ENCODE measurements at places on chromosomes 13 and 19. TPM values are rescaled to one million over a fixed set of nuclear protein-coding genes. Genes with fewer than 3 reads are reported as not detected.

GRCh38 chr13:109192306-109192705, 562.9 kb downstream of the MYO16 start:
- DNase-seq, result no peak
- H3K4me1 ChIP-seq, result no peaks in the 10 kb centered on the region
- H3K36me3 ChIP-seq, result no peaks in the 10 kb centered on the region

GRCh38 chr13:75934889-75935288, 298.8 kb downstream of the LMO7 start:
- H3K4me3 ChIP-seq, result no peak overlapping the region
- H3K27me3 ChIP-seq, result peaks cover 7% of the 10 kb centered on the region
- H3K36me3 ChIP-seq, result no peaks in the 10 kb centered on the region
- H3K4me1 ChIP-seq, result no peaks in the 10 kb centered on the region

- peaks cover 5% of the 10 kb centered on the region for H3K36me3 ChIP-seq
- H3K4me1 ChIP-seq, result peaks cover 2% of the 10 kb centered on the region
- H3K4me3 ChIP-seq, result no peak overlapping the region
- no peak for DNase-seq
- H3K27ac ChIP-seq, result no peak overlapping the region
These were observed 19.4 kb downstream of the DYRK1B start for GRCh38 chr19:39814595-39814994.

DNA sequence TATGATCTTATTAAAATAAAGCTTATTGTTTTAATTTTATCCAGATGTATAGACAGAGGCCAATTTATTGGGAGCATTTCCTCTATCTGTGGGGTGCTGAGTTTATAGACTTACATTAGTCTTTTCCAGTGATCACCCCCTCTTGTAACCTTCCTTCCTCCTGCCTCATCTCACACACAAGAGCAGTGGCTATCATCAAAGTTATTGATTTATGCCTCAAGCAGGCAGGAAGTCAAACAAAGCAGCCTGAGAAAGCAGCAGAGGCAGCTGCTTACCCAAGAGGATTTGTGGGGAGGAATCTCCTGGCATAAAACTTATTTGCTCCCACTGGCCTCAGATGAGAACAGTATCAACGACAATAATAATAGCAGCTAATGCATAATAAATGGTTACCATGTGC, 26.3 kb upstream of the DCLK1 start:
- no peaks in the 10 kb centered on the region for H3K36me3 ChIP-seq
- H3K4me3 ChIP-seq, result no peak overlapping the region
- DNase-seq, result no peak
- no peaks in the 10 kb centered on the region for H3K4me1 ChIP-seq

DNA sequence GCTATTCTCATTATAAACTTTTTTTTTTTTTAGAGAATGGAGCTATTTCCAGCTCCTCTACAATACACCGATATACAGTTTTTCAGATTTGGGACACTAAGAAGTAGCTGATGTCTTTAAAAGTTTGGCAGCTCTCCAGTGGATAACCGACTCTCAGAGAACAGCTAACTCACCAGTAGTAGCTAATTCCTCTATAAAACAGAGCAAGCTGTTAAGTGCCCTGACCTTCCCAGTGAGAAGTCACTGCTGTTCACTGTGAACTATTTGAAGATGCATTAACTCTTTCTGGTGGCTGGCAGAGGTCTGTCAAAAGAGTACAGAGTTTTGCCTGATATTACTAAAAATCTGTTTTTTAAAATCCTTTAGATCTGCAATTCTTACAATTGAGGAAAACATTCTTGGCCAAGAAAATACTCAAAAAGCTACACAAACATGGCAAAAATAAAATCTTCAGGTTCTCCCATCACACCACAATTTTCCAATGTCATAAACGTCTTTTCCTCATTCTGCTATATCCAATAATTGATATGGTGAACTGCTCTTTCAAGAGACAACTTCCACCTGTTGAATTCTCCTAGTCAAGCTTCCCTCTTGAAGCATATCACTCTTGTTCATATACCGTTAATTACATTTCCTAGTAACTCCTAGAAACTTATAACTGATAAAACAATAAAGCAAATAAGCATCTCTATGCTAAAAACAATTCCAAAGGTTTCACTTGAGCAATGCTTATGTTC, 44.2 kb downstream of the TBC1D4 start:
- no peak for DNase-seq
- H3K4me3 ChIP-seq, result no peak overlapping the region
- H3K27ac ChIP-seq, result no peak overlapping the region

DNA sequence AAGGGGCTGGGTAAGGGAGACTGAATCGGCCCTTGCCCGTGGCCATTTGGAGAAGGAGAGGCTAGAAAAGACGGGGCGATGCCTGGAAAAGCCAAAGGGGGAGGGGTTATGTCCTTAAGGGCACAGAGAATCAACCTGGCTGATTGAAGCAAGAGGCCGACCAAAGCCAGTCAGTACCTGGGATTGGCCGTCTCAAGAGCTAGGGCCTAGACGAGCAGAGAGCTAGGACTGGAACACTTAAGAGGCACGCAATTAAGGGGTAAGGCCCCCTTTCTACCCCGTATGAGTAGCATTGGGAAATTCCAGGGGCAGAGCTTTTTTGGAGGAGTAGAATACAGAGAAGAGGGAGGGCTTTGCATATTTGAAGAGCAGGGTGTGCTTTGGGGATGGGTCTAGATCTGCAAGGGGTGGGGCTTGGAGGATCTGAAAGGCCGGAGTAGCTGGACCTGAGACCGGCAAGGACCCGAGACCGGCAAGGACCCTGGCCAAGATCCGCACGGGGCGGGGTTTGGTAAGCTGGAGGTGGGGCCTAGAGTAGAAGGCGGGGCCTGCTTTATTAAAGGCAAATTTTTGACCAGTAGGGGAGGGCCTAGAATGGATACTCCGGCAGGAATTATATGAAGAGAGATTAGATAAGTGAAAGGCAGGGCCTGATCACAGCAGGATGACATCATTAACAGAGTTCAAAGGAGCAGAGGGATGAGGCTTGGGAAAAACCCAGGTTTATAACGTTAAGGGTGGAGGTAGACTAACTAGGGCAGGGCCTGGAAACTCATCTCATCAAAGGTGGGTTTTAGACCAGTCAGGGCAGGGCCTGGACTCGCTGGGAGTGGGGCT, 10.7 kb upstream of the CACNG6 start:
- H3K36me3 ChIP-seq, result peaks cover 18% of the 10 kb centered on the region
- no peak overlapping the region for H3K4me3 ChIP-seq
- peaks cover 47% of the 10 kb centered on the region for H3K27me3 ChIP-seq
- peaks cover 27% of the 10 kb centered on the region for H3K4me1 ChIP-seq

DNA sequence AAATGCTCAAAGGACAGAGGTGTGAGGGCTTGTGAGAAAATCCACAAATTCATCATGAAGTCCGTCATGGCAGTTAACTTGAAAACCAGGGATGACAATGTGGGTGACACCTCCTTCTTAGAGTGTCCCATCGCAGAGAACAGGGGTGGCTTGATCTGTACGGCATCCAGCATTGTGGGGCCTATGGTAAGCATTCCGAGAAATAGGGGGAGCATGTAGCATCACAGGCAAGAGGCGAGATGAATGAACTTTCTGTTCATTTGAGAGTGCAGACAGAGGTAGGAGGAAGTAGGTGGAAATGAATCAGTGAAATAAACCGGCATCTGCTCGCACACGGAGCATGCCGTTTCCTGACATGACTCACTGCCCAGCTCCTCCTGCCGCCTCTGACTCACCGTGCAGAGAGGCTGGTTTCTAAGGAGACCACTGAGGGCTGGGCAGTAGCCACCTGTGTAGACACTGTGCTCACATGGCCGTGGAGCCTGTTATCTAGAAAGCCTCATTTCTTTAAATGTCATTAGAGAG, 339.0 kb downstream of the RFC3 start:
- H3K27me3 ChIP-seq, result peaks cover 10% of the 10 kb centered on the region
- H3K4me3 ChIP-seq, result no peak overlapping the region
- no peak overlapping the region for H3K27ac ChIP-seq
- H3K4me1 ChIP-seq, result peaks cover 19% of the 10 kb centered on the region
- DNase-seq, result peak; percentile 49

Gene CDC42EP5
- not detected for total RNA-seq

Gene GARIN5A
- not detected for total RNA-seq

Measured in activated CD4-positive, alpha-beta T cell treated with anti-CD3 and anti-CD28 coated beads, Interleukin-2, amount 10 ng/mL, durations not matched to agents 7 days and 5 days (primary cell).